ENCODE measurements at places on chromosomes 7 and 10.

DNA sequence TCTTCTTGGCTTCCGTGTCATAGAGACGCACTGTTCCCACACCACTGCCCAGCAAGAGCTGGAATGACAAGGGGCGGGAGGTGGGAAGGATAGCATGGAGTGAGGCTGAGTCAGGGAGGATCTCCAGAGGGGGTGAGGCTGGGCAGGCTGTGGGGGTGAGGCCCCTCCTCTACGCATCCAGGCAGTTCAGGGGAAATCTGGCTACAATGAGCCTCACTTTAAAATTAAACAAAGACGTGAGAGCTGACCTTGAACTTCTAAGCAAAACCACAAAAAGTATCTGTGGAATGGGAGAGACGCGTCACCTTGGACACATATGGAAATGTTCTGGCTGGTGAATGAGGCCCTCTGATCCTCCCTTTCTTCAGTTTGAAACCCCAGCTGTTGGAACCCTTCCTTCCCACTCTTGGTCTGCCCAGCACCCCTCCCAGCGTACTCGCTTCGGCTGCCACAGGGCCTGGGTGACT, 17.7 kb downstream of the WDR91 start:
- DNase-seq: no peak

DNA sequence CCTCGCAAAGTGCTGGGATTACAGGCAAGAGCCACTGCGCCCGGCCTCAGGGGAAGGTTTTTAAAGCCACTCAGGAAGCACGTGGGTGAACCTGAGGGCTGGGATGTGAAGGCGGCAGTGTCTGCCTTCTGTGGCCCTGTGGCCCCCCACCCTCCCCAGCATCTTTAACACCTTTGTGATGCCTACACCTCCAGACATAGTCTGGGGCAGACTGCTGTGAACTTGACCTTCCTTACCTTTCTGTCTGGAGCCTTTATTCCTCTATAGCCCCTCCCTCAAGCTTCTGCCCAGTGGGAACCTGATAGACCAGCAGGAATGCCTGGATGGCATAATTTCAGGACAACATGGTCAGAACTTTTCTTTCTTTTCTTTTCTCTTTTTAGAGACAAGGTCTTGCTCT, 550.2 kb downstream of the GALNT17 start:
- no peak for DNase-seq

DNA sequence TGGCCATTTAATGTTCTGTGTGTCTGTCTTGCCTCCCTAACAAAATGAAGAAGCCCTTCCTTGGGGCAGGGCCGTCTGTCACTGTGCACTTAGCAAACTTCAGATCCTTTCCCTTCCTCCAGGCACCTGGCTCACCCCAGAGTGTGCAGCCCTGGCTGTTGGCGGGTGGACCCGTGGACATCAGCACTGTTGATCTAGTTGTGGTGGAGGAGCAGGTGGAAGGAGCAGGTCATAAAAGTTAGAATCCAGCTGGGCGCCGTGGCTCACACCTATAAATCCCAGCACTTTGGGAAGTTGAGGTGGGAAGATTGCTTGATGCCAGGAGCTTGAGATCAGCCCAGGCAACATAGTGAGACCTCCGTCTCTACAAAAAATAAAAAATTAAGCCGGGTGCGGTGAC, 12.7 kb downstream of the RAB19 start:
- DNase-seq: no peak

DNA sequence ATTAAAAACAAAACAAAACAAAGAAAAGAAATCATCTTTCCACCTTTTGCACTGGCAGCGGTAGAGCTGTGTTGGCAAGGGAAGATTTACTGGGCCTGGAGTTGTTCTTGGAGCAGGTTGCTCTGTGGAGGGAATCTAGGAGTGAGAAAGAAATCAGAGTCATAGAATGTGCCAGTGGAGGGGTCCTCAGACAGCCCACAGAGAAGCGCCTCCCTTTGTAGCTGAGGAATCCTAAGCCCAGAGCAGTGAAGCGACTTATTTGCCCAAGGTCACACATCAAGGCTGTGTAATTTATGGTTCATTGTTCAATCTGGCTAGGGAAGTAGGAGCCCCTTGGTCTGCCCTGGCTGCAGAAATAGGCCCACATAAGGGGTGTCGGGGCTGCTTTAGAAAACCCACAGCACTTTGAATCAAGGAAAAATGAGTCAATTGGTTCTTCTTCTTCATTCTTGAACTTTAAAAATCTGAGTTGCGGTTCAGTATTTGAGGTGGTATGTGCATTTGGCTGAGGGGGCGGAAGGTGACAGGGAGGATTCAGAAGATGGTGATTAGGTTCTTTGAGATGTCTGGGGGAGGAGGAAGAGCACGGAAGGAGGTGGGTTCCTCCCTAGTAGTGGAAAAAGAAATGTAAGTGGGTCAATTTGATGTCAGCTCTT, 253.7 kb downstream of the PTEN start:
- no peak for DNase-seq

- DNase-seq: no peak
Measured at GRCh38 chr10:78805176-78805575, 263.6 kb upstream of the ZMIZ1 start.

DNA sequence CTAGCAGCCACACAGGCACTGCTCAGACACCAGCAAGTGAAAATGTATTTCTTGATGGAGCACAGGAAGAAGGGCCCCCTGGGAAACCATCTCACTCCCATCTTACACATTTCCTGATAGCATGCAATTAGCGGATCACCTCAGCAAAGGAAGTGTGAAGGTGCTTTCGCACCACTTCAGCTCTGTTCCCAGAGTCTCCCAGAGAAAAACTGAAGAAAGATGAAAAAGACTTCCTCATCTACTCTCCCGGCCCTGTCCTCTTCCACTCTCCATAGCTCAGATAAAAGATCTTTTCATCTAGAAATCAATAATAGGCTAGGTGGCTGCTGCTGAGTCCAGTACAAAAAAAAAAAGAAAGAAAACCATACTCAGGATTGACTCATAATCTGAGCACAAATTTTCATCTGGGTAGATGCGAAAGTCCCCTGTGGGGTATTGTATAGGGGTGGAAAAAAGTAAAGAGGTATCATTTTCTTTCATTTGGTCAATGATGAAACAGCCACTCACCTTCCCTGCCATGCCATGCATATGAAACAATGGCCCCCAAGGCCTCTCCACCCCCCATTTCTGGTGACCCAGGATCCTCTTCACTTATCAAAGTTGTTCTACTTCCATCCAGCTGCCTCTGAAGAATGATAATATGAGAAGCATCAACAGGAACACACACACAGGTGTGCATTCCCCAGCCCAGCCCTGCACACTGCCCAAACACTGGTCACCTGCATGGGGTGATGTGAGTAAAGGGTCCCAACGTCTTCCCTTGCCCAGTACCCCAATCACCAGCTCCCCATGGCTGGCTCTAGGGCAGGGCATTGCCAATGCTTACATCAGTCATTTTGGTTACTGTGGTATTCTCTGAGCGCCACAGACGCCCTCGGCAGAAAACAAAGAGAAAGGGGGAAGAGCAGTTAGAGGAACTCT, 48.8 kb upstream of the DGKI start:
- DNase-seq: no peak

- no peak for DNase-seq
Measured at GRCh38 chr10:84789026-84789425, 460.6 kb downstream of the CCSER2 start.

DNA sequence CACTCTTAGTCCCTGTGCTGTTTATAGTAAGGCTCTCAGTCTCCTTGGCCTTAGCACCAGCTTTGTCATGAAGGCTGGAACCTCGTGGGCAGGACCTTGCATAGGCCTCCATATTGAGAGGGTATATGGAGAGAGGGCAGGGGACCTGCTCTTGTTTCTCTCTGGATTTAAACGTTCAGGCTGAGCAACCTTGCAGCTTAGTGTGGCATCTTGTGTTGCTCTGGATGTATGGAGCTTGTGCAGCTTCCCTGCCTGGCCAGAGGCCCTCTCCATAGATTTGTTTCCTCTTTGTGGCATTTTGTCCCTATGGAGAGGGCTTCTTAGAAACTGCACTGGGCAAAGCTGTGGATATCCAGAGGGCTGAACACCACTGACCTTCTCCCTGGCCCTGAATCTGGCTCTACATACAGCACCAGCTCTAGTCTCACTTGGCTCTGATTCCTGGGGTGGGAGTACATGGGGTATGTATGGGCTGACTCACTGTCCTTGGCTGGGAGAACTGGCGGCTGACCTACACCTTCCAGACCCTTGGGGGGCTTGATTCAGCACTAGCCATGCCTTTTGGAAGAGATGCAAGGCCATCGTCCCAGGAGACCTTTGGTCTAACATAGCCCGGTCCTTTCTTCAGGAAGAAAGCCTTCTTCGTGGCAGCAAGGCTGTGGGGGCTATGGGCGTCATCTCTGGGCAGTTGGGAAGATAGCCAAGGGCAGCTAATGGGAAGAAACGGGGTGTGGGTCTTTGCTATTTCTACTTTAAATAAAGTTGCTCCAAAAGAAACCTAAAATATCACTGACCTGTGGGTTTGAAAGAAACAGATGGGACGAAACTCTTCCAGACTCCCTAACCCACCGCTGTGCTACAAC, 30.5 kb downstream of the ITPRIP start:
- no peak for DNase-seq

- DNase-seq: peak; percentile 37
Measured at GRCh38 chr7:155796381-155797261, 15.6 kb downstream of the SHH start.

- DNase-seq: no peak
Measured at GRCh38 chr7:46256870-46257661, 336.0 kb upstream of the IGFBP3 start.

DNA sequence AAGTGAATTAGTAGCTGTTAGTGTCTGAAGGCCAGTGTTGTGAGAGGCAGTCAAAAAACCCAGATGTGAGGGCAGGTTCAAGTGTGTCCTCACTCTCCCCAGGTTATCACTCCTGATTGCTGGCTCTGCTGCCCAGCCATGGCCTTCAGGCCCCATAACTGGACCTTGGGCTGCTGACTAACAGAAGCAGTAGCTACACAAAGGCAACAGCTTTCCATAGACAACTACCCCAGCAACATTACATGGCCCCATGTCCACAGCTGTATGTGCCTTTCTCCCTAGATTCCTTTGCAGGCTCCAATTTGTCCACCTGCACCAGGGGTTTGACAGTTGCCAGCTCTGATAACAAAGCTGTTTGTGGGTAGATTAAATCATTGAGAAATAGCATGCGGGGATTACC, 297.8 kb downstream of the ARL4A start:
- no peak for DNase-seq

DNA sequence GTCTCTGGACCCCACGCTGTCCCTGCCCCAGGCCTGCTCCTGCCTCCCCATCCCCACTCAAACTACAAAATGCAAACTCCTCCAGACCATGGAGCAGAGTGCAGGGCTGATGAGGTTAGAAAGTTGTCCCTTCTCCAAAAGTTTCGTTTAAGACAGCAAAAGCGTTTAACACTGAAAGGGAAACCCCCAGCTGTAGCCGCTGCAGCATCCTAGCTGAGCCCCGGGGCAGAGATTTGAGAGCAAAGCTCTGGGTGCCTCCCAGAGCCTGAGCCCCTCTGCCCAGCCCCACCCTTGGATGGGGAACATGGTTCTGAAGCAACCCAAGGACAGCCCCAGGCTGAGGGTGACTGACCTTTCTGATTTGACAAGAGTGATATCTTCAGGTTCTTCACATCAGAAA, 52.8 kb upstream of the ENO4 start:
- no peak for DNase-seq

- DNase-seq: no peak
Measured at GRCh38 chr7:97457054-97457453, 274.8 kb upstream of the TAC1 start.
